ENCODE measurements at places on chromosomes 6 and 20. TPM values are rescaled to one million over a fixed set of nuclear protein-coding genes. Genes with fewer than 3 reads are reported as not detected.

DNA sequence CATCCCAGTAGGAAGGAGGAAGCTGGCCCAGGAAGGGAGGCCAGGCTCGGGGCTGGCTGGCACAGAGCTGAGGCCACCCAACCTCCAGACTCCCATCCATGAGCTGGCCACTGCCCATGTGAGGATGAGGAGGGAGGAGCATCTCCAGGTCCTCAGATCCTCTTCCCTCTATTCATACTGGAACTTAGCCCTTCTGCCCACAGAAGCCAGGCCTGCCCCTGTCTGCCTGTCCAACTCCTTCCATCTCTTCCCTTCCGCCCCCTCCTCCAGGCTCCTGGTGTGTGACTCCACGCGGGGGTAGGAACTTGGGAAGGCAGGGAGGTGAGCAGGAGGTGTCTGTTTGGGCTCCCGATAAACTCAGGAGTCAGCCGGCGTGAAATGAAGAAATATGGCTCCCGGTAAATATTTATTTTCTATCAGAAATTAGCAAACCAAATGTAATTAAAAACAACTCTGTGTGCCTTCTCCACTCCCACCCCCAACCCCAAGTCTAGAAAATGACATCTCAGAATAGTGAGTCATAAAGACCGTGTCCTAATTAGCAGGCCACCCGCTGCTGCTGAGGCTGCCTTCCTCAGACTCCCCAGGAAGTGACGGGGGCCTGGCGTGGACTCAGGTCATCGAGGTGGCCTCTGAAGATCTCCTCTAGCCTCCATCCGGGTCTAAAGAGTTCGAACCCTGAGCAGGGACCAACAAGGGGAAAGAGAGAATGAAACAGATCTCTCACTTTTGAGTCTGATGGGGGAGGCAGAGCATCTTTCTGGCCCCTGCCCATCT is 81.9 kb downstream of the MDGA1 start:
- DNase-seq, result no peak

OR12D3 gene
- total RNA-seq, result not detected

ECHDC1 gene
- 62.0 TPM for total RNA-seq

GRCh38 chr6:169865346-169866139 is 114.1 kb downstream of the ERMARD start:
- no peak for DNase-seq

GRCh38 chr20:44450903-44451450 is 24.7 kb upstream of the TTPAL start:
- DNase-seq, result no peak

- DNase-seq, result peak; percentile 42
These were observed 205.1 kb downstream of the DLL1 start for GRCh38 chr6:170085475-170086401.

DNA sequence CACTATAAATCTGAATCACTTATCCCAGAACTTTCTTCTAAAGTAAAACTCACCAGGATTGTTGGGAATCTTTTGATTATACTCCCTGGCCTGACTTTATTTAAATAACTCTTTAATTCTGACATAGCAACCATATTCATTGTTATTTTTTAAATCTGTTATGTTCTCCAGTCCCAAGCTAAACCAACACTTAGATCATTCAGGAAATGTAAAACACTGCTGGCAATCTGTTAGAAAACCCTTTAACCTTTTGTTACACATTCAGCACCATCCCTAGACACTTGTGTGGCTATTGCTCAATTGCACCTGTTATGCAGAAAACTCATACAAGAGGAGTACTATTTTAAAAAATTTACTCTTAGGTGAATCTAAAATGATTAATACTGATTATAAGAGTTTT is 101.8 kb upstream of the NHSL1 start:
- DNase-seq, result no peak

- DNase-seq, result no peak
These were observed 45.9 kb downstream of the ZNF217 start for GRCh38 chr20:53547664-53548239.

GRCh38 chr6:35448191-35448590 is 3.9 kb upstream of the FANCE start:
- no peak for DNase-seq

EPPIN gene
- not detected for total RNA-seq

TCF21 gene
- total RNA-seq, result 0.80 TPM

SLCO4A1 gene
- 31.1 TPM for total RNA-seq

DNA sequence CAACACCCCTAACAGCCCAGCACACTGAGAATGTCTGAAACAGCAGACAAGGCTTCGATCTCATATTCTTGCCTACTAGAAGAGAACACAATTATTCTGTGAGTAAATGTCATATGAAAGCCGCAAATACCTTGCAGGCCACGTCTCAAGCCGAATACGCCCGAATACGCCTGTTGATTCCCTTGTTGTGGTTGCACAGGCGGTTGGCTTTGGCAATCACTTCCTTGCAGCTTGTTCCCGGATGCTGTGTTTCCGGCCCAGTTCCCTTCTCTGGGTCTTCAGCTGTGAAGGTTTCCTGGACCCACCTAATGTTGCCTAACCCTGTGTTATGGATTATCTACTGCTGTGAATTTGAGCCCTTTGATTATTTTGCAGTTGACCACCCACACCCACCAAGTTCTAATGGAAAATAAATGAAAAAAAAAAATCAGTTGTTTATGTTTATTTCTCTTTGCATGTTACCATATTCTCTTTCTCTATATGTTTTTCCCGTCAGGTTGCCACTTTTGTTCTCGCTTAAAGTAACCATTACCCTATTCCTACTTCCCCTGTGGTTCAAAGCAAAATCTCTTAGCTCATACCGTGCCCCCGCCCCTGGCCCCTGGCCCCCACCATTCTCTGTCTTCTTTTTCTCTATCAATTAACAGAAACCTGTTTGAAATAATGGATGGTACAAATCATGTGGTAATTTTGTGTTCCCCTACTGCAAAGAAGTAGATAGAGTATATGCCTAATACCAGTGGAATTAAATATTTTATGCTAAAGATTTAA is 172.4 kb downstream of the ADGB start:
- no peak for DNase-seq

OPRL1 gene
- total RNA-seq, result 1.0 TPM

DNA sequence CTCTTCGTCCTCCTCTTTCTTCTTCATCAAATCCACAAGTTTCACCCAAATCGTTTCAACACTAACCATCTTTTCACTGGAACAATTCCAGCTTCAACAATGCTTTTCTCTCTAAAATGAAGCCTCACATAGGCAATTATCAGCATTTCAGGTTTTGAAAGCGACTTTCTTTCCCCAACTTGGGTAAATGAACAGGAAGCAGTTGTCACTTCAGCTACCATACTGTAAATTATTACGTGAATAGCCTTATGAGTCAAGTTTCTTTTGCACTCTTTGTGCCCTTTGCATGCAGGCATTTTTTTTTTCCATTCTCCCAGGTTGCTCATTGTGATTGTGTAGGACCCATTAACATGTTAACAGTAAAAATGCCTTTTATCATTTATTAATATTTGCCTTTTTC is 121.7 kb upstream of the BTBD3 start:
- no peak for DNase-seq

GRCh38 chr6:161828355-161828754 is 554.5 kb upstream of the AGPAT4 start:
- no peak for DNase-seq

- no peak for DNase-seq
These were observed 44.7 kb downstream of the NCOA3 start for GRCh38 chr20:47546184-47547033.

NKX2-2 gene
- total RNA-seq, result not detected

- DNase-seq, result no peak
These were observed 626.0 kb downstream of the CDH26 start for GRCh38 chr20:60584221-60584620.

- no peak for DNase-seq
These were observed 14.6 kb upstream of the CDK5RAP1 start for GRCh38 chr20:33415948-33416347.

DNA sequence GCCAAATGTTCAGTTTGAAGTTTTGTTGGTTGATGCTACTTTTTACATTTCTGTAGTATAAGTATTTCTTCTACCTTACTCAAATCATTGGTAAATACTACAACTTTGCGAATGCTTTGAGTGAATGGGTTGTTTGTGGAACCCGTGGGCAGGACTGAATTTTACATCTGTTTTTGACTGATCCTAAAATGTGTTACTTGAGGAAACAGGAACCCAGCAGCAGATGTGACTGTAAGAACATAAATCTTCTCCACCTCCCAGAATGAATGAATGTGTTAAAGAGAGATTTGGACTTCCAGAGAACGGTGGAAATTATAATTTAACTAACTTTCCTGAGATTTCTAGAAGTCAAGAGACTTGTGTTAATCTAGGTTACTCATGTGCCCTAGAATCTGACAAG is 728.5 kb upstream of the MARCKS start:
- no peak for DNase-seq

DNA sequence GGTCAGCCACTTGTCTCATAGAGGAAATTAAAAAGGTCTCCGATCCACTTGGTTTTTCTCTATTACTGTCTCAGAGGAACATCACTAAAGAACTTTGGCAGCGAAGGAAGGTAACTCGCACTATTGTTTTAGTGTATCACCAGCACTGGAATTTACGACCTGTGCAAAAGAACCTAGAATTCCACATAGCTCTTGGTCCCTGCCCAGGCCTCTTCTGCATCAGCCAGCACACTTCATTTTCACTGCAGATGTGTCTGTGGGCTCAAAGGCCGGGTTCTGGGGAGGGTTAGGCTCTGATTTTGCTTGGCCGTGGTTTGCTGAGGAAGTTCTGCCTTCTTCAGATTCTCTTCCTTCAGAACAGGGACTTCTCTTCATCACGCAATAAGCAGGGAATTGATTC is 102.8 kb upstream of the TMEM181 start:
- no peak for DNase-seq

DNA sequence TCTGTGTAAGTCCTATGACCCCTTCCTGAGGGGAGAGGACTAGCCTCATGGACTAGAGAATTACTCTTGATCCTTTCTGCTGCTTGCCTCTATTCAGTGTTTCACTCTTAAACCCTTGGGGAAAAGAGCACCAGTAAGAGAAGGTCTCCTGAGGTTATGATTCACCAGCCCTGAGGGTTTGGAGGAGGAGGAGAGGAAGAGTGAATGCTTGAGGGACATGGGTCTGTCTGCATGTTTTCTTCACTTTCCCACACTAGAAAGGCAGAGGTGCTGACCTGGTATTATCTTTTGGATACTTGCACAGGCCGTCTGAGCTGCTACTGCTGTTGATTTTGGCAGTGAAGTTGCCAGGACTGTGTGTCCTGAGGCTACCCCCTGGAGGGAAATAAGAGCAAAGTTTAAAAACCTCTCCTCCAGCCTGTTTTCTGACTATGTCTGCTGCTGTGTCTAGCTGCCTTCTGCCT is 78.3 kb downstream of the CD109 start:
- no peak for DNase-seq

PGC gene
- 0.27 TPM for total RNA-seq

DNA sequence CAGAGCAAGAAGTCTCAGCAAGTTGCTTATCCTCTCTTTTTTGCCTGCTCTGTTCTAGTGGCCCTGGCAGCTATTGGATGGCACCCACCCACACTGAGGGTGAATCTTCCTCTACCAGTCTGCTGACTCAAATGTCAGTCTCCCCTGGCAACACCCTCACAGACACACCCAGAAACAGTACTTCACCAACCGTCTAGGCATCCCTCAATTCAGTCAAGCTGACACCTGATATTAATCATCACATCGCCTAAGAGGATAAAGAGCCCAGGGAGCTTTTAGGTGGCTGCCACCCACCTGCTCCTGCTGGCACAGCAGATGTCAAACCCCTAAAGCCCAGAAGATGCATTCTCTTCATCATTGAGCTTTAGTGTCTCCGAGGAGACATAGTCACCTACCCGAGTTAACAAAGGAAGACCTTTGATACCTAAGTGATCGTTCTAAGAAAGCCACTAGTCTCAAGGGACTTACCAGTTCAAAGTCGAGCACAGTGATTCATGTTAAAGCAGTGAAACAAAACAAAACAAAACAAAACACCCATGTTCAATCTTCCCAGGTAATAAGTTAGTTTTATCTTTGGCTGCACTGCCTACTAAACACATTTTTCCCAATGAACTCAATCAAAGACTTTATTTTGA is 97.7 kb upstream of the KCNQ5 start:
- no peak for DNase-seq

GRCh38 chr20:53444401-53445149 is 149.1 kb downstream of the ZNF217 start:
- DNase-seq, result no peak

MCHR2 gene
- not detected for total RNA-seq

DNA sequence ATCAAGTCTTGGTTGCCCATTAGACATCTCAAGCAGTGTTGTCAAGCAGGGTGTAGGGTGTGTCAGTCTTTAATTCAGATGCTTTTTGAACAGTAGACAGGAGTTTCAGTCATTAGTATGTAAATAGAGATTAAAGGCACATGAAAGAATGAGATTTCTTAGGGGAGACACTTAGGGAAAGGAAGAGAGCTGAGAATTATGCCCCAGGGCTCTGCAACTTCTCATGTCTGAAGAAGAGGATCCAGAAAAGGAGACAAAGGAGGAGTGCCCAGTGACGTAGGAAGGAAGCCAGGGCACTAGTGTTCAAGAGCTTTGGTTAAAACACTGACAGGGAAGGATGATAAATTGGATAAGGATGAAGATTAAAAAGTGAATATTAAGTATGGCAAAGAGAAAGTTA is 569.7 kb downstream of the NKAIN2 start:
- DNase-seq, result no peak
